ENCODE measurements at places on chromosomes 4 and X. TPM values are rescaled to one million over a fixed set of nuclear protein-coding genes. Genes with fewer than 3 reads are reported as not detected.

The PRDM5 gene
- 18.7 TPM for total RNA-seq

- no peaks in the 10 kb centered on the region for H3K36me3 ChIP-seq
- no peak for DNase-seq
- H3K27me3 ChIP-seq, result peaks cover 12% of the 10 kb centered on the region
Observed at GRCh38 chr4:7549866-7550265, 115.1 kb upstream of the PSAPL1 start.

- no peak overlapping the region for H3K27ac ChIP-seq
- H3K27me3 ChIP-seq, result no peaks in the 10 kb centered on the region
- H3K4me1 ChIP-seq, result no peaks in the 10 kb centered on the region
- DNase-seq, result no peak
- no peak overlapping the region for H3K4me3 ChIP-seq
- no peaks in the 10 kb centered on the region for H3K36me3 ChIP-seq
Observed at GRCh38 chr4:81343536-81343935, 128.2 kb downstream of the RASGEF1B start.

GRCh38 chrX:49754233-49754857, 58.6 kb upstream of the PAGE1 start:
- no peak overlapping the region for H3K27ac ChIP-seq
- H3K4me1 ChIP-seq, result no peaks in the 10 kb centered on the region
- no peak overlapping the region for H3K4me3 ChIP-seq
- H3K36me3 ChIP-seq, result no peaks in the 10 kb centered on the region
- peak; percentile 60 for DNase-seq

GRCh38 chrX:30812326-30812725, 76.7 kb downstream of the TAB3 start:
- DNase-seq, result no peak
- no peak overlapping the region for H3K4me3 ChIP-seq
- no peaks in the 10 kb centered on the region for H3K36me3 ChIP-seq
- no peaks in the 10 kb centered on the region for H3K4me1 ChIP-seq

The NUDT6 gene
- 4.9 TPM for total RNA-seq

- no peak for DNase-seq
- no peak overlapping the region for H3K27ac ChIP-seq
- H3K27me3 ChIP-seq, result no peaks in the 10 kb centered on the region
- no peaks in the 10 kb centered on the region for H3K36me3 ChIP-seq
Observed at GRCh38 chr4:61545902-61546480, 345.9 kb downstream of the ADGRL3 start.

The FGG gene
- not detected for total RNA-seq

DNA sequence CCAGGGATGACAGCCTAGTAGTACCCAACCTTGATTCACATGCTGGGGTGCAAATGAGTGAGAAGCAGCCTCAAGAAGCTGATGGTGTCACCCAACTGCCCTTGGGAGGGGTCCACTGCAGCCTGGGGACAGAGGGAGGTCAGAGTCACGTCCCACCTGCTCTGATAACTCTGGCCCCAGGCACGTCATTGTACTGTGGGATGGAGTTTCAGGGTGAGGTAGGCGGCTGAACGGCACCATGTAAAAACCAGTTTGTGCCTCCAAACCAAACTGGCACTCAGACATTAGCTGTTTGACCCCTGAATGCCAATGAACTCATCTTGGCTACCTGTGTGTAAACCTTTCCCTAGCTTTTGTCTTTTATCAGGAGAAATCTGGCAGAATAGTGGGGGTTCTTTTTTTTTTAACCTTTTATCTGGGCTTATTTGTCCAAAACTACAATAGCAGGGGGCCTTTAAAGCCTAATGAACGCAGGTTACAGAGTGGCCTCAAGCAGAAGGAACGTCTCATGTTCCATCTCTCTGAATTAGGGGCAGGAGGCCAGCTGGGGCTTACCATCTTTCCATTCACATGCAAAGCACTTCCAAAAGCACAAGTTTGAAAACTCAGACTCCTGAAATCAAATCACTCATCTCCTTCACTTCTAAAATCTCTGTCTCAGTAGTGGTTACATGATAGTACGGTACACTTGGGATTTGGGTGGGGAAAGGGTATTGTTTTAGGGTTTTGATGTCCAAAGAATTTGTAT, 89.4 kb downstream of the IRF2 start:
- peaks cover 18% of the 10 kb centered on the region for H3K4me1 ChIP-seq
- peaks cover 11% of the 10 kb centered on the region for H3K36me3 ChIP-seq
- no peaks in the 10 kb centered on the region for H3K27me3 ChIP-seq
- DNase-seq, result no peak
- peak overlapping the region; percentile 75 for H3K4me3 ChIP-seq

The USP38 gene
- total RNA-seq, result 20.1 TPM

- H3K36me3 ChIP-seq, result no peaks in the 10 kb centered on the region
- H3K4me3 ChIP-seq, result no peak overlapping the region
Observed at GRCh38 chr4:20678400-20678799, 21.9 kb upstream of the PACRGL start.

- H3K27me3 ChIP-seq, result no peaks in the 10 kb centered on the region
- no peaks in the 10 kb centered on the region for H3K4me1 ChIP-seq
- no peak overlapping the region for H3K27ac ChIP-seq
- H3K4me3 ChIP-seq, result no peak overlapping the region
- DNase-seq, result no peak
- H3K36me3 ChIP-seq, result no peaks in the 10 kb centered on the region
Observed at GRCh38 chr4:65845199-65845773, 175.0 kb upstream of the EPHA5 start.

DNA sequence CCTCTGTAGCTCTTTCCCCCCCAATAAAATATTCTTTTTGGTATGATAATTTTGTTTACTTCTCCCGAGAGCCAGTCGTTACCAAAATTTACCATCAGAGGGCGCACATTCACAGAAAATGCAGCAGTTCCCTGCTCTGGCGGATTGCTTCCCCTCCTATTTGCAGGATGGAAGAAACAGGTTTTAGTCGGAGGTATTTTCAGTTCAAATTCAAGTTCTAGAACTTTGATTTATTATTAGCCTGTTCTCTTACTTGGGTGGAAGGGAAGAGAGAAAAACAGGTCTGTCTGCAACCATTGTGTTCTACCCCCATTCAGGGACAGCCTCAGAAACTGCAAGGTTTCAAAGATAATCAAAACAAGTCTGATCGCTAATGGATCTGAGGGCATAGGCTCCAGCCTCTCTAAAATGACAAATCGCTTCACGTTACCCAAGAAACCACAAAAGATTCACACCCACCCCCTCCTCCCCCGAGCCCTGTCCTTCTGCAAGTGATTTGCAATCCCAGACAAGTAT, 263.8 kb upstream of the RPS6KA3 start:
- H3K27ac ChIP-seq, result no peak overlapping the region
- peaks cover 19% of the 10 kb centered on the region for H3K4me1 ChIP-seq
- no peaks in the 10 kb centered on the region for H3K27me3 ChIP-seq

GRCh38 chr4:94722748-94723147, 35.0 kb upstream of the BMPR1B start:
- H3K27ac ChIP-seq, result no peak overlapping the region
- no peak overlapping the region for H3K4me3 ChIP-seq
- no peak for DNase-seq
- no peaks in the 10 kb centered on the region for H3K4me1 ChIP-seq
- H3K36me3 ChIP-seq, result no peaks in the 10 kb centered on the region
- no peaks in the 10 kb centered on the region for H3K27me3 ChIP-seq

The ADD1 gene
- total RNA-seq, result 219 TPM

DNA sequence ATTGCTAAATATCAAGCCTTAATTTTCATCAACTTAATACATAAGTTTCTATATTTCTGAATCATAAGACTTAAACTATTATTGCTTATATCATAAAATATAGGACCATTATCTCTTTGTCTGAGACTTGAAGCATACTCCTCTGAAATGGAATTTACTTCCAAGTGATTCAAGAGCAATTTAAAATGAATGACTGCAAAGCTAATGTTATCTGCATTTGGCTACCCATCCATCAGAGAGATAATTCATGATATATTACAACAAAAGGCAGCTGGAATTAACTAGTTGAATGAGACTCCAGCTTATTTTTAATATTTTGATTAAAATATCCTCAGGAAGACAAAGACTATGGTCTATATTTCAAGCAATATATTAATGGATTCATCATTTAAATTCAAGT, 208.6 kb downstream of the UNC5C start:
- H3K4me1 ChIP-seq, result no peaks in the 10 kb centered on the region
- no peak overlapping the region for H3K4me3 ChIP-seq
- DNase-seq, result no peak
- H3K27ac ChIP-seq, result no peak overlapping the region
- no peaks in the 10 kb centered on the region for H3K36me3 ChIP-seq
- no peaks in the 10 kb centered on the region for H3K27me3 ChIP-seq

- H3K4me3 ChIP-seq, result no peak overlapping the region
- H3K4me1 ChIP-seq, result no peaks in the 10 kb centered on the region
- H3K27me3 ChIP-seq, result no peaks in the 10 kb centered on the region
- no peak for DNase-seq
- no peak overlapping the region for H3K27ac ChIP-seq
- no peaks in the 10 kb centered on the region for H3K36me3 ChIP-seq
Observed at GRCh38 chrX:139766545-139766983, 58.6 kb upstream of the MCF2 start.

- H3K36me3 ChIP-seq, result no peaks in the 10 kb centered on the region
- H3K4me1 ChIP-seq, result peaks cover 7% of the 10 kb centered on the region
- no peak for DNase-seq
- no peak overlapping the region for H3K27ac ChIP-seq
- no peak overlapping the region for H3K4me3 ChIP-seq
Observed at GRCh38 chr4:128255906-128256305, 31.7 kb downstream of the PGRMC2 start.

DNA sequence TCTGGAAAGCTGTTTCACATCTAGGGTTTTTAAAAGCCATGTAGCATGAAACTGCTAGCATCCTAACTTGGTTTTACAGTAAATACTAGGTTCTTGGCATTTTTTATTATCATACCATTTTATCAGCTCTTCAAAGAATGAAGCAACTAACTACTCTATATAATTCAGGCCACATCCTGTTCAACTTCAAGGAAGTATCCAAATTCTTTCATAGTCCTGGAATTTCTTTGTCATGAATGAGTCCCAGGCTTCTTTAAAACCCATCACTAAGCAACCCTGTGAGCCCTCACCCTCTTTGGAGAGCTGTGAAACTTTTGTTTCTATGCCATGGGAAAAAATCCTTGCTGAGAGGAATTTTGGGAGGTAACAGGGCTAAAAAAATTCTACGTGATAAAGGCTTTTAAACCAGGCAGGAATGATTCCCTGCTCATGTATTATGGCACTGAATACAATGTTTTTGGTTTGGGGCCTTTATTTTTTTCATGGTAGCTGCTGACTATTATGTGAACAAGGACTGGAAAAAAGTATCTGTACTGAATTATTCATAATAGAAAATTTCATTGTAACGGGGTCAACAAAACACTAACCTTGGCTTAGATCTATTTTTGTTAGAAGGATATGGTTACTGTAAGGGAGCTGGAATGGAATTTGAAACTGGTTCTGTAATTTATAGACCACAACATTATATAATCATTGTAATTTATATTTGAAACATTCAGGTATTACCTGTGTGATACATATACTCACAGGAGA, 164.9 kb downstream of the DCTD start:
- peaks cover 13% of the 10 kb centered on the region for H3K4me1 ChIP-seq
- DNase-seq, result peak; percentile 72
- H3K4me3 ChIP-seq, result no peak overlapping the region
- H3K27me3 ChIP-seq, result no peaks in the 10 kb centered on the region

The MAOA gene
- total RNA-seq, result 0.76 TPM

GRCh38 chr4:121198251-121198650, 34.1 kb upstream of the TNIP3 start:
- H3K4me1 ChIP-seq, result peaks cover 18% of the 10 kb centered on the region
- no peak overlapping the region for H3K27ac ChIP-seq
- no peaks in the 10 kb centered on the region for H3K27me3 ChIP-seq
- H3K36me3 ChIP-seq, result no peaks in the 10 kb centered on the region
- DNase-seq, result peak; percentile 50

DNA sequence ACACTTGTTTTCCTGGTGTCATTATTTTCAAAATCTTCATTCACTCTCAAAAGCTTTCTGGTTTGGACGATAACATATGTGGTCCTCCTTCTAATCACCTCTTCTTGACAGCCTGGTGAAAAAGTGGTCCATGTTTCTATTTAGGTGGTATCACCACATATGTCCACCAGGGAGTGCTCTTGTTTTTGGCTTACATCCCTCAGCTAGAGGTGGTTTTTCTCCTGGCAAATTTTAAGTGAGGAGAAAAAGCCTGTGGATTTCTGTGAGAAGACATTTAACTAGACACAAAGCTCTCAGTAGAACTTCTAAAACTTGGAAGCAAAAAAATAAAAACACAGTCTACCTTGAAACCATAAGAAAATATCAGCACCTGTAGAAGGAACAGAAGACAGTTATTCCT, 58.0 kb upstream of the FRMPD4 start:
- no peak overlapping the region for H3K27ac ChIP-seq
- no peak overlapping the region for H3K4me3 ChIP-seq
- no peaks in the 10 kb centered on the region for H3K4me1 ChIP-seq

DNA sequence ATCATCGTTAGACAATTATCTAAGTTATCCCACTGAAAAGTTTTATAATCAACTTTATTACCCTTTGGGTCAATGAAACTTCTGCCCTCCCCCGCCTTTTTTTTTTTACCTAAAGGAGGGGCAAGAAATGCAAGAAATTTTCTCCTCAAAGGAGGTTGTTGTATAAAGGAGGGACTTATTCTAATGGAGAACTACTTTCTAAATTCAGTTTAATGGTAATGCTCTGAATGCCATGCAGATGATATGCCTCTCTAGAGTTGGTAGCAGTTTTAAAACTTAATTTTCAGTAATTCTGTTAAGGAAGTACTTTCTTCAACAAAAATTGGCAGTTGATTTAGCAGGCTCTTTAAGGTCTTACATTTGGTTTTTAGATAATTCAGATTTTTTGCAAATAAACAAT, 23.3 kb downstream of the PDLIM5 start:
- no peak overlapping the region for H3K27ac ChIP-seq
- no peaks in the 10 kb centered on the region for H3K27me3 ChIP-seq
- H3K4me3 ChIP-seq, result no peak overlapping the region
- H3K36me3 ChIP-seq, result no peaks in the 10 kb centered on the region
- no peak for DNase-seq
- H3K4me1 ChIP-seq, result peaks cover 40% of the 10 kb centered on the region

DNA sequence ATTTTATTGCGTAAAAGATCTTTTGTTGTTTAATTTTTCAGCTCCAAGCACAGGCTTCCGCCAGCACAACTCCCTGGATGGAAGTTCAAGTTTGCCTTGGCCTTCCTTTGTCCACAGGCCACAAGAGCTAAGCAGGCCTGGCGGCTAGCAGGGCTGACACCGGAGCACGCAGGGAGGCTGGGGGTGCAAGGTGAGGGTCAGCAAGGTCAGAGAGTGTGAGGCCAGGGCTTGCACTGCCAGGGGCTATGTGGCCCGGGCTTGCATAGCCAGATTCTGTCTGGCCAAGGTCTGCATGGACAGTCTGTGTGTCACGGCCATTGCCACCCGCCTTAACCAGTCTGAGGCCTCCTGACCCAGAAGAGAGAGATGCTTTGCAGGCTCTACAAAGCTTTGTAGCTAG, 123.9 kb downstream of the BCOR start:
- no peak for DNase-seq
- H3K36me3 ChIP-seq, result no peaks in the 10 kb centered on the region
- no peaks in the 10 kb centered on the region for H3K27me3 ChIP-seq
- no peak overlapping the region for H3K4me3 ChIP-seq
- no peak overlapping the region for H3K27ac ChIP-seq
- H3K4me1 ChIP-seq, result no peaks in the 10 kb centered on the region

The PDGFC gene
- 64.4 TPM for total RNA-seq

GRCh38 chr4:16626945-16627344, 271.5 kb downstream of the LDB2 start:
- peak; percentile 96 for DNase-seq
- peak overlapping the region; percentile 43 for H3K4me3 ChIP-seq
- H3K27ac ChIP-seq, result peak overlapping the region; percentile 95
- H3K36me3 ChIP-seq, result no peaks in the 10 kb centered on the region

GRCh38 chr4:98300706-98301105, 39.5 kb downstream of the RAP1GDS1 start:
- H3K4me1 ChIP-seq, result no peaks in the 10 kb centered on the region
- peaks cover 19% of the 10 kb centered on the region for H3K36me3 ChIP-seq
- H3K4me3 ChIP-seq, result no peak overlapping the region
- DNase-seq, result no peak

The DOK7 gene
- total RNA-seq, result not detected

Measured in GM23248 (cell line).